ENCODE measurements at places on chromosomes 16 and 17.

GRCh38 chr17:29838961-29839360 is 91.1 kb downstream of the SSH2 start:
- DNase-seq, result no peak

GRCh38 chr16:11167581-11167980 is 88.4 kb downstream of the SOCS1 start:
- DNase-seq, result no peak

- no peak for DNase-seq
Observed at GRCh38 chr16:49324703-49325102, 43.1 kb upstream of the CBLN1 start.

DNA sequence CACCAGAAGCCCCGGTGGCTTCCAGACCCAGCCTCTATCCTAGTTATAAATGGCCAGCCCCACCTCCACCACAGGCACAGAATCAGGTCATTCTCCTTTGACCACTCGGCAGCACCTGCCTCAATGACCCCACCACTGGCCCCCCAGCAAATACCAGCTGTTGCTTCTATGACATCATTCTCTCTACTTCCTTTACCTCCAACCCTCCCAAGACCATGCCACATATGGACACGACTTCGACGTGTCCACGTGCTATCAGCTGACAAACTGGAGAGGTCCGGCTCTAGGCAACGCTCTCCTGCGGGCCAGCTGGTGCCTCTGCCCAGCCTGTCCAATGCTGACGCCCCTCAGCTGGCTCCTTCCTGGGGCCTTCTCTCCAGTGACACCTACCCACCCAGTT is 5.9 kb downstream of the ALYREF start:
- DNase-seq, result no peak

DNA sequence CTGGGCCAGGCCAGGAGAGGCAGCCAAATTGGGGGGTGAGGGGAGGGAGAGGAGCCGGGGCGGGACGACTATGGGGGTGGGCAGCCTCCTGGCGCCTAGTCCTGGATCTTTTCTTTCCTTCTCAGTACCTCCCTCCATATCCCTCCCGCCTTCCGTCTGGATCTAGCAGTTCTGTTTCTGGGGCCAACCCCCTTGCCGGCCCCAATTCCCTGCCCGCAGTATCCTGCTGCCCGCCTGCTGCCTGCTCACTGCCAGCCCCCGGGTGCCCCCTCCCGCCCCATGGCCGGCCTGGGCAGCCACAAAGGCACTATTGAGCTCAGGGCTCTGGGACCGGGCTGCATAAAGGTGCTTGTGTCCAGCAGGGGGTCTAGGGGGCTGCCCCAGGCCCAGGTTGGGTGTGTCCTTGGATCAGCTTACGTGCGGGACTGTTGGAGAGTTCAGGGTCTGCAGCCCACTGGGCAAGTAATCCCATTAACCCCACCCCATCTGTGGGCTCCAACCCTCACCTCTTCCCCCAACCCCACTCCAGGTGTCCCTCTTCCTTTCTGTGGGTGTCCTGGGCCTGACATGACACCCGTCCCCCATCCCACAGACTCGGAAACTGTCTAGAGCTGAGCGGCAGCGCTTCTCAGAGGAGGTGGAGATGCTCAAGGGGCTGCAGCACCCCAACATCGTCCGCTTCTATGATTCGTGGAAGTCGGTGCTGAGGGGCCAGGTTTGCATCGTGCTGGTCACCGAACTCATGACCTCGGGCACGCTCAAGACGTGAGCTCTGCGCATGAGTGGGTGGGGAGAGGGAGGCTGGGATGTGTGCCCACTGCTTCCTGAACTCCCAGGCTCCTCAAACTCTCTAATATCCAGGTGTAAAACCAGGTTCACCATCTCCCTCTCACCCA is 2.0 kb downstream of the WNK4 start:
- DNase-seq, result no peak

Measured in GOT3 (cell line).